ENCODE measurements at places on chromosomes 11 and 22. TPM values are rescaled to one million over a fixed set of nuclear protein-coding genes. Genes with fewer than 3 reads are reported as not detected.

GRCh38 chr11:60762851-60763691, 6.4 kb downstream of the MS4A15 start:
- H3K4me1 ChIP-seq, result peaks cover 8% of the 10 kb centered on the region
- H3K27ac ChIP-seq, result no peak overlapping the region
- peaks cover 11% of the 10 kb centered on the region for H3K27me3 ChIP-seq
- H3K4me3 ChIP-seq, result no peak overlapping the region

DNA sequence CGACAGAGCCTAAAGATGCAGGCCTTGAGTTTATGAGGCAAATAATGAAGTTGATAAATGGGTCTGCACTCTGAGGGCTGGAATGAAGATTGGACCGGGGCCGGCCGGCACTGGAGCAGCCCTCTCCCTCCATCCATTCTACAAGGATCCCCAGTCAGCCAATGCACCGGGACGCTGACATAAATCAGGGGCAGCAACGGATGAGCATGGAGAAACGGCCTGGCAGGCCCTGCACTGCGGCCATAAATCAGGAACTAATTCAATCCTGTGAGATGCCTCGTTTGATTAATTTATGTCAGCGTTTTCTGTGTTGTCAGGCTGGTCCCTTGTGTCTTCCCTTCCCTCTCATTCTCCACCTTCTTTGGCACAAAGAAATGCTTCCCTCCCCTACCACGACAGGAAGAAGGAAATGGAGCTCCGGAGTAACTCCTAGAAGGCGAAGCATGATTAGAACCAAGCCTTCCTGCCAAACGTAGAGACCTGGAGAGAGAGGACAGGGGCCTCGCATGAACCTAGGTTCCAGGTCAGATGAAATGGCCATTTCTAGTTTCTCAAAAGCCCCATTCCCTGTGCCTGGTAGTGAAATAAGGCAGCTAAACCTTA, 358.4 kb downstream of the OPCML start:
- no peaks in the 10 kb centered on the region for H3K36me3 ChIP-seq
- no peak overlapping the region for H3K4me3 ChIP-seq
- DNase-seq, result no peak
- H3K4me1 ChIP-seq, result peaks cover 7% of the 10 kb centered on the region
- no peak overlapping the region for H3K27ac ChIP-seq
- H3K27me3 ChIP-seq, result no peaks in the 10 kb centered on the region

GRCh38 chr11:35163702-35164496, 24.9 kb downstream of the CD44 start:
- H3K36me3 ChIP-seq, result no peaks in the 10 kb centered on the region
- H3K4me3 ChIP-seq, result no peak overlapping the region
- peaks cover 5% of the 10 kb centered on the region for H3K4me1 ChIP-seq
- no peak overlapping the region for H3K27ac ChIP-seq
- peaks cover 71% of the 10 kb centered on the region for H3K27me3 ChIP-seq

DNA sequence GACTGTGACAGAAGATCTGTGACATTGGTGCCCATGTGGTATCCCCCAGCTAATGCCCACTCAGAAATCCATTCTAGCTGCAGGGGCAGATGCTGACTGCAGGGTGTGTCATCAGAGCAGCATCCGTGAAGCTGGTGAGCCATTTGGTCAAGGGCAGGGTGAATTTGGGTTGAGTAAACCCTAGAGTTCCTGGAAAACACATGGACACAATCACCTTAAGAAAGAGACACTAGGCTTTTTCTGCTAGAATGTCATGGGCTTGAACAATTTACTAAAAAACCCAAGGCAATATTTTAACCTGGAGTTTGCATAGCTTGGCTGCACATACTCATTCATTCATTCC, 100.0 kb downstream of the ADAMTS15 start:
- no peak overlapping the region for H3K27ac ChIP-seq
- no peaks in the 10 kb centered on the region for H3K27me3 ChIP-seq
- H3K4me3 ChIP-seq, result no peak overlapping the region
- H3K36me3 ChIP-seq, result no peaks in the 10 kb centered on the region
- H3K4me1 ChIP-seq, result peaks cover 10% of the 10 kb centered on the region

The OR8A1 gene
- total RNA-seq, result not detected

GRCh38 chr11:7486781-7487140, 1.5 kb downstream of the OLFML1 start:
- H3K4me3 ChIP-seq, result no peak overlapping the region
- no peak overlapping the region for H3K27ac ChIP-seq
- peaks cover 9% of the 10 kb centered on the region for H3K4me1 ChIP-seq
- no peaks in the 10 kb centered on the region for H3K27me3 ChIP-seq

DNA sequence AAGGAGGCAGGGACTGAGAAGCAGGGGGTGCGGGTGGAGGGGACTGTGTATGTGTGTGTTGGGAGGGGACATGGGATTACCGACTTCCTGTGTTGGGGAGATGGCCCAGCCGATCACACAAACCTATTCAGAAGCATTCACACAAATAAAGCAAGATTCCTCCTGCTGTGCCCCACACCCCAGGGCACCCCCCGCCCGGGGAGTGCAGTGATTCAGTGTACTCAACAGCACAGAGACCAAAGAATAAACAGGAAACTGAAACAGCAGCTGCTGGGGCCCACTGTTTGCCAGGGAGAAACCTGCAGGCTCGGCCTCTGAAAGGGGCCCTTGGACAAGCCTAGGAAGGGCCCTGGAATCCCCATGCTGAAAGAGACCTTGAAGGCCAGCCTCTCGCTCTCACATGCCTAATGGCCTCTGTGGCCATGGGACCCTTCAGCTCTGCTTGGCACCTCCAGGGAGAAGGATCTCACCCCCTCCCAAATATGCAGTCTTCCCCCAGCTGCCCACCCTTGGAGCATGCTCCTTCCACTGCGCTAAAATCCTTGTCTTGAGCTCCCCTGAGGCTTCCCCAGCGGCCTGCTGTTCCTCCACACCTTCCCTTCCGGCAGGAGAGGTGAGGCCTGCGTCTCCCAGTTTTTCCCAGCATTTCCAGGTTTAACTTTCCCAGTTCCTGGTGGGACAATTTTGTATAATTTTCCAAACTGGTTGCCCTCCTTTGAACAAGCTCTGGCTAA, 72.9 kb downstream of the CSNK2A3 start:
- H3K27me3 ChIP-seq, result no peaks in the 10 kb centered on the region
- no peak for DNase-seq
- H3K27ac ChIP-seq, result peak overlapping the region; percentile 75
- peaks cover 13% of the 10 kb centered on the region for H3K4me1 ChIP-seq

GRCh38 chr11:120124355-120124754, 13.6 kb downstream of the TRIM29 start:
- H3K4me1 ChIP-seq, result no peaks in the 10 kb centered on the region
- peaks cover 33% of the 10 kb centered on the region for H3K27me3 ChIP-seq
- DNase-seq, result no peak
- no peak overlapping the region for H3K4me3 ChIP-seq
- no peaks in the 10 kb centered on the region for H3K36me3 ChIP-seq
- H3K27ac ChIP-seq, result no peak overlapping the region

- DNase-seq, result no peak
- H3K27me3 ChIP-seq, result peaks cover 41% of the 10 kb centered on the region
- peak overlapping the region; percentile 61 for H3K4me3 ChIP-seq
- H3K36me3 ChIP-seq, result peaks cover 1% of the 10 kb centered on the region
- H3K4me1 ChIP-seq, result peaks cover 20% of the 10 kb centered on the region
These were observed 1.6 kb downstream of the MCAM start for GRCh38 chr11:119315131-119316015.

DNA sequence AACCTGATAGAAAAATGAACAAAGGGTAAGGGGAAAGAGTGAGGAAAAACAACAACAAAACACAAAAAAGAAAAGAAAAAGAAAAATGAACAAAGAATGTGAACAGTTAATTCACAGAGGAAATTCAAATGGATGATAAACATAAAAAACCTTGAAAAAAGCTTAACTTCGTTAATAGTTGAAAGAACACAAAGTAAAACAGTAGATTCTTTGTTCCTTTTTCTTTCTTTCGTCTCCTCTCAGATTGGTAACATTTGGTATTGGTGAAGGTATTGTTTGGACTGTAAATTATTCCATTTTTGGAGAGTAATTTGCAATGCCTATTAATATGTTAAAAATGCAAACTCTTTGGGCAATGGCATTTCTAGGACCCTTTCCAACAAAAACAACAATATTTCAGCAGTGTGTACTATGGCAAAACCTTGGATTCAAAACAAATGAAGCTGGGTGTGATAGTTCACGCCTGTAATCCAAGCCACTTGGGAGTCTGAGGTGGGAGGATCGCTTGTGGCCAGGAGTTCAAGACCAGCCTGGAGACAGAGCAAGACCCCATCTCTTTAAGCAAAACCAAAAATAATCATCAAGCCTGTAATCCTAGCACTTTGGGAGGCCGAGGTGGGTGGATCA, 3.3 kb upstream of the BACE1 start:
- DNase-seq, result no peak
- no peaks in the 10 kb centered on the region for H3K36me3 ChIP-seq
- no peaks in the 10 kb centered on the region for H3K27me3 ChIP-seq
- H3K4me3 ChIP-seq, result no peak overlapping the region
- peaks cover 17% of the 10 kb centered on the region for H3K4me1 ChIP-seq
- H3K27ac ChIP-seq, result peak overlapping the region; percentile 19

The CCDC89 gene
- not detected for total RNA-seq

DNA sequence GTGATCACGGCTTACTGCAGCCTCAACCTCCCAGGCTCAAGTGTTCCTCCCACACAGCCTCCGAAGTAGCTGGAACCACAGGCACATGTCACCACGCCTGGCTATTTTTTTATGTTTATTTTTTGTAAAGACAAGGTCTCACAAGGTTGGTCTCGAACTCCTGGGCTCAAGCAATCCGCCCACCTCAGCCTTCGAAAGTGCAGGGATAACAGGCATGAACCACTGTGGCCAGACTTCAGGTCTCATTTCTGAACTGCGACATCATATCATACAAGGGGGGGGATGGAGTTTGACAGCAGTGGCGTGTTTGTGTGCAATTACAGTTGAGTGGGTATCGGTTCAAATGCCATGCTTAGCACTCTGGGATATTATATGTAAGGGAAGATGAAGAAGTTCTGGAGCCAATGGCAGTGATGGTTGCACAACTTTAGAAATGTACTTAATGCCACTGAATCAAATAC, 6.9 kb downstream of the NAALADL1 start:
- H3K4me1 ChIP-seq, result no peaks in the 10 kb centered on the region
- peaks cover 6% of the 10 kb centered on the region for H3K27me3 ChIP-seq
- H3K27ac ChIP-seq, result no peak overlapping the region
- no peaks in the 10 kb centered on the region for H3K36me3 ChIP-seq
- H3K4me3 ChIP-seq, result no peak overlapping the region

DNA sequence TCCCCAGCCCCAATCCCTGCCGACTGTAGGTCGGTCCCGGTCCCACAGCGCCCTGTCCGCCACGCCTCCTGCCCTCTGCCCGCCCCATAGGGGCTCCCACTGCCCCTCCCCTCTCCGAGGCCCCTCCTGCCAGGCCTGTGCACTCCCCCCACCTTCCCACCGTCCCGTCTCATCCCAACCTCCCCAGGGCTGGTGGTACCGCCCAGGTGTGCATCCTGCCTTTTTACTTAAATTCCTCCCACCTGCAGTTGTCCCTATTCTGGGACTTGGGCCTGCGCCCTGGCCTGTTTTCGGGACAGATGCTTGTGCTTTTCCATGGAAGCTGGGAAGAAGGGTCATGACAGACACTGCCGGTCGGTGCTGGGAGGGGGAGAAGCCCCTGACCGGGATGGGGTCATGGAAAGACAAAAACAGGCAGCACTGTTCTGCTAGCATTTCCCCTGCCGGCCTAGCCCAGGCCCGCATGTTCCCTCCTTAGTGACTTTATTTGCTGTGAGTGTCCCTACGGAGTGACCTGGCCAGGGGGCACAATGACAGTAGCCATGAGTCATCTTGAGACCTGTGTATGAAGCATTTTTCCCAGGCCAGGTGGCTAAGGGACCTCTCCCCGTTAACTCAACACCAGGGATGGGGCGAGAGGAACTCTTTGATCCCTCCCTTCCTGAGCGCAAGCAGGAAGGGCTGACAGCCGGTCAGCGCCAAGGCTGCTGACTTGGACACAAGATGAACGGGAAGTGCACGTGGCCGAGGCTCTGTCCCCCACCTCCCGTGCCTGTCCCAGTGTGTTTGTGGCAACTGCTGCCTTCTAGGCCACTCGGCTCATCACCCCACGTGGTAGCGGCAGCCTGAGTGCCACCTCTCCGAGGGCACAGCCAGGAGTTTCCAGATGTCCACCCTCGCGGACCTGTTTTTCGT, 7.1 kb downstream of the TBX1 start:
- H3K27me3 ChIP-seq, result peaks cover 73% of the 10 kb centered on the region
- peak overlapping the region; percentile 18 for H3K27ac ChIP-seq
- H3K4me1 ChIP-seq, result peaks cover 6% of the 10 kb centered on the region
- DNase-seq, result no peak
- no peak overlapping the region for H3K4me3 ChIP-seq

DNA sequence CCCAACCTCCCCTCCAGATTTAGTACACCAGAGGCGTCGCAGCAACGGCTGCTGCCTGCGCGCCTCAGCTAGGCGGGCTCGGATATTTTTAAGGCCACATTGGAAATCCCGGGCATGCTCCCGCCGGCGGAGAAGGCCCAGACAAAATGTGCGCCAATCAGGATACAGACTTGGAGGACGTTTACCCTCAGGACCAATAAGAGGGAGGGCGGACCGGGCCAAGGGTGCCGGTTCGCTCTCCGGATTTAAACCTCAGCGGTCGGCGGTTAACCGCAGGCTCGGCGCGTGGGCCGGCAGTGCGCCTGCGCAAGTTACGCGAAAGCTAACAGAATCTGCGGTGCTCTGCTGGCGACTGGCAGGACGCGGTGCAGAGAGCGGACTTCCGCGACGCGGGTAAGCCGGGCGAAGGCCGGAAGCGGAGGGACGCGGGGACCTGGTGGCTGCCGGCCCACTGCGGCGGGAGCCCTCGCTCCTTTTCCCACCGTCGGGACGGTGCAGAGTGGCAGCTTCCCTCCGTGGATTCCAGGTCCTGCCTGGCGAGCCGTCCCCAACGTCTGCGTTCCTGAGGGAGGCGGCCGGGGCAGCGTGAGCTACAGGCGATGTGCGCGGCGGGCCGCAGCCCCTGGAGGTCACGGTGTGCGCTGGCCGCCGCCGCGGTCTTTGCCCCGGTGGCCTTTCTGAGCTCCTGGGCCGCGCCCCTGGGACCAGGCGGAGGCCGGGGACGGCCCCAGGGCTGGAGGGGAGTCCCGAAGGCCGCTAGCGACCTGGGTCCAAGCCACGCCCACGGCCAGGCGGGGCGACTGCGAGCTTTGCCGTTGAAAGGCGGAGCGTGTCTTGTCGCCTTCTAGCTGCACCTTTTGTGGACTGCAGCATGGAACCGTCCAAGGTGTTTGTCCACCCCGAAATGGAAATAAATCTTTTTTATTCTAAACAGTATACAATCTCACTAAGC, at the start of gene HYLS1:
HYLS1 (plus strand) TSS at position 296 of the 952 bp plus-strand sequence. CDS start 11,701 bp downstream, outside the sequence.
- H3K27me3 ChIP-seq, result no peaks in the 10 kb centered on the region
- H3K4me3 ChIP-seq, result peak within 1 kb of the TSS; percentile 83
- peaks cover 6% of the 10 kb centered on the region for H3K4me1 ChIP-seq
- no peaks in the 10 kb centered on the region for H3K36me3 ChIP-seq
- H3K27ac ChIP-seq, result peak within 1 kb of the TSS; percentile 91
- DNase-seq, result peak; percentile 81

The HSPA8 gene
- 1,140 TPM for total RNA-seq

The DDTL gene
- total RNA-seq, result not detected

The PHOX2A gene
- not detected for total RNA-seq

- no peak overlapping the region for H3K27ac ChIP-seq
- H3K36me3 ChIP-seq, result no peaks in the 10 kb centered on the region
- H3K27me3 ChIP-seq, result no peaks in the 10 kb centered on the region
- DNase-seq, result no peak
- no peak overlapping the region for H3K4me3 ChIP-seq
These were observed 106.2 kb downstream of the PKNOX2 start for GRCh38 chr11:125270711-125271110.

The MUC15 gene
- total RNA-seq, result 0.53 TPM

The TREH gene
- not detected for total RNA-seq
